ENCODE measurements at places on chromosomes 12 and 14.
A peak's percentile ranks its signal among the peaks of the same experiment; 100 is the strongest.

GRCh38 chr14:61050417-61050816, 69.4 kb downstream of the SLC38A6 start:
- DNase-seq = no peak

DNA sequence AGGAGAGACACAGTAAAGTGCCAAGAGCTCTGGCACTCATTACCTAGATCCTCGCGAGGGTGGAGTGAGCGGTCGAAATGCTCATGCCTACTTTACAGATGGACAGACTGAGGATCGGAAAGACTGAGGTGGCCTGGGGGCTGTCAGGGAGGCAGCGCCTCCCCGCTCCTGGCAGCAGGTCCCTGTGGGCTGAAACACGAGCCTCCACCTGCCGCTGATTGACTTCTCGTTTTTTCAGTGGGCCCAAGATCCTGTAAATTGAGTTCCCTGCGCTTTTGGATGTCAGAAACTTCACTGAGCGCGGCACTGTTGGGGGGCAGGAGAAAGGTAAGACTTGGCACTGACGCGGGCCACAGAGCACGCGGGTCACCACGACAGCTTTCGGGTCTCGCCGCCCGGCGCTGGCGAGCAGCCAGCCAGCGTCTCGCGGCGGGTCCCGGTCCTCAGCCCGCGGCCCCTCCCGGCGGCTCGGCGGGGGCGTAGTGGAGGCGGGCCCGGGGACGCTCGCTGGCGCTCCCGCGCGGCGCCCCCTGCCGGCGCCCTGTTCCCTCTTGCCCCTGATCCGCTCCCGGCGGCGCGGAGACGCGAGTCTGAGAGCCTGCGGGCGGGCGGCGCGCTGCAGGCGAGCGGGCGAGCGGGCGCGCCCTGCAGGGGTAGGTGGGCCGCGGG, 552 bp upstream of the SCN8A start:
- DNase-seq = peak; percentile 59

DNA sequence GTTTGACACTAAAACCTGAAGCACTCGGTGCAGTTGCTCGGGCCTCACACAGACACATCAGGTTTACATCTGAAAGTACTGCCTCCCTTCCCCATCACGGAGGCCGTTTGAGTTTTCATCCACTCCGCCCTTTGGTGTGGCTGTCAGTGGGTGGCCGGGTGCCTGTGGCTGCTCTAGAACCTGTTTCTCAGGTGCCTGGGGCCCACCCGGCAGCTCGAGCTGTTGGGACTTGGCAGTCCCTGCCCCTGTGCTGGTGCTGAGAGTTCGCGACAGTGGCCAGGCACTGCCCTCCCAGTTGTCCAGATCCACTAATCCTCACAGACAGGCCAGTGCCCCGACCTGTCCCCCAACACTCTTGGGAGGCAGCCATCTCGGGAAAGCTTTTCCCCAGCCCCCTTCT, 22.4 kb downstream of the XRCC3 start:
- DNase-seq = no peak

GRCh38 chr12:100579844-100580243, 6.4 kb downstream of the GAS2L3 start:
- DNase-seq = no peak

- DNase-seq = no peak
Measured at GRCh38 chr14:95770777-95771176, 56.9 kb upstream of the TCL1A start.

- no peak for DNase-seq
Measured at GRCh38 chr14:70113211-70113610, 75.5 kb downstream of the SLC8A3 start.

DNA sequence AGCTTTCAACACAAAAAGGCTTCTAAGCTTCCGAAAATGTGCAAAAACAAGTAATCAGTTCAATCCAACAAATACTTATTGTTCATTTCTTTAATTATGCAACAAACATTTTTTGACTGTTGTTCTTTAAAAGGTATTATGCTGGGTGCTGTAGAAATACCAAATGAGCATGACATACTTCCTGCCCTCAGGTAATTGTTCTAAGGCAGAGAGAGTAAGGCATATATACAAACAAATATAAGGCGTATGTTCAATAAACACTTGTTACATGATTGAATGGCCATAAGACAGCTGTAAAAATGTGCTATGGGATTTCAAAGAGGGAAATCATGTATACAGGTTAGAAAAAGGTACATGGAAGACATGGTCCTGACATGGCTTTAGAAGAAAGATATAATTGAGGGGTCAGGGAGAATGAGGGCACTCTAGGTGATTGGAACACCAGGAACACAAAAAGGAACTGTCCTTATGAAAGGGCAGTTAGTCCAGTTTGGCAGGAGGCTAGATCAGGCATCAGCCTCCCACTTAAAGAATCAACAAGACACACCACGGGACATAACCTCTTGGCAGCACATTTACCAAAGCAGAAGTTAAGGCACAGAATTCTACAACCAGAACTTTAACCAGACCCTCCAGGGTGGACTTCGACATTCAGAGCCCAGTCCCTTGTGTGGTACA, 135.8 kb upstream of the SCAF11 start:
- DNase-seq = no peak

GRCh38 chr12:2190085-2190484, 137.3 kb downstream of the CACNA1C start:
- DNase-seq = no peak
